ENCODE measurements at places on chromosomes 2 and 18. TPM values are rescaled to one million over a fixed set of nuclear protein-coding genes. Genes with fewer than 3 reads are reported as not detected.

The ITGA4 gene
- total RNA-seq: 87.9 TPM

The KLHL30 gene
- total RNA-seq: 0.05 TPM

The C2orf72 gene
- 0.18 TPM for total RNA-seq

The CAPN14 gene
- total RNA-seq: 1.3 TPM

DNA sequence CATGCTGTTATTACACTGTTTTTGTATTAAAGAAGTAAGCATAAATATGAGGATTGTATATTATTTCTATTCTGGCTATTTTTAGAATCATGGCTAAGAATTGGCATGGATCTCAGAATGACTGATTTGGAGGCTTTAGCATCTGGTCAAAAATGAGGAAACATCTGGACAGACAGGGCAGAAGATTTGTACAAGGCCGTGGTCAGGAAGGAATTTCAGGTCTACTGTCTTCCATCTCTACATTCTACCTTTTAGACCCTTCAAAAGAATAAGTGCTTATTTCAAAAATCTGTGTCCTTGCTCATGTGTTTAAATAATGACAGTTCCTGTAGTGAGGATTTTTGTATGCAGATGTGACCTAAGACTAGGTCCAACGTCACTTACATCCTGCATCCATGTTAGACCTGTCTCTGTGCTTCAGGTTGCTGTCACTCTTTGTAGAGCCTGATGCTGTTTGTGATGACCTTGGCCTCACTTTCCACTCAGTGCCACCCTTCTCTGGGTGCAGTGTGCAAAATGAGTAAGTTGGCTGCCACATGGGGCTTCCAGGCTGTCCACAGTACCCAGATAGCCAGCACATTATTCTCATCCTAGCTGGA, 54.7 kb upstream of the B3GNT2 start:
- no peak overlapping the region for H3K4me3 ChIP-seq
- H3K27me3 ChIP-seq: no peaks in the 10 kb centered on the region
- DNase-seq: peak; percentile 61
- H3K36me3 ChIP-seq: no peaks in the 10 kb centered on the region

DNA sequence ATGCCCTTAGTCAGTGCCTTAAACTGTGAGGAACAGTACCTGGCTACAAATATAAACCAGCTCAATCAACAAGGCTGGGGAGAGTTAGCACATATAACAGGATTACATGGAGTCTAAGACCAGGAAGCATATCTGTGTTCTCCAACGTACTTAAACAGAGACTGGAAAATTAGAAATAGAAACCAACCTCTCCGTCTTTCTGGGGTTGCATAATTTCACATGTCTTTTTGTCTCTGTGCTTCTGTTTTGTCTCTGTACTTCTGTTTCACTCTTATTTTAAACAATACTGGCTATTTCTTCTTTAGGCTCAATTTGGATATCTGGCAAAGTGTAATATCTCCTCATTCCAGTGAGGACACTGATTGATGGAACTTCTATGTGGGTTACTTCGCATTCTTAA, 749.0 kb upstream of the ZEB2 start:
- DNase-seq: no peak
- H3K27me3 ChIP-seq: no peaks in the 10 kb centered on the region
- no peaks in the 10 kb centered on the region for H3K4me1 ChIP-seq
- no peaks in the 10 kb centered on the region for H3K36me3 ChIP-seq

GRCh38 chr2:55114597-55114996, 64.3 kb upstream of the RTN4 start:
- no peak for DNase-seq
- H3K4me3 ChIP-seq: no peak overlapping the region
- no peaks in the 10 kb centered on the region for H3K36me3 ChIP-seq
- peaks cover 12% of the 10 kb centered on the region for H3K4me1 ChIP-seq
- no peaks in the 10 kb centered on the region for H3K27me3 ChIP-seq

DNA sequence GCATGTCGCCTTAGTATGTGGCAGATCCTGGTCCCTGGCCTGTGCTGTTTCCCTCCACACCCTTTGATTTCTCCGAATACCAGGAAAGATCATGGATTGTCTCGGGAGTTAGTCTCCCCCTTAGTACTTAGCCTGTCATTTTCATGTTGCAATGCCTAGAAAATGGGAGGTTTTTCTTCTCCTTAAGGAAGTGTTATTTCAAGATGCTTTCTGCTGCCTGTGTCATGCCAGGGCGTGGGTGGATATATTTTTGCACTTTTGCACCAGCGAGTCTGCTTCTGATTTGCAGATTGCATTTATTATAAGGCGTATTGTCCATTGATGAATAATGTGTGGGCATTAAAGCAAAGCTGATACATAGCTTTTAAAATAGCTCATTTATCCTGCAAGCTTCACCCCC, 223.5 kb downstream of the NEDD4L start:
- DNase-seq: no peak
- no peaks in the 10 kb centered on the region for H3K4me1 ChIP-seq
- H3K36me3 ChIP-seq: no peaks in the 10 kb centered on the region
- H3K4me3 ChIP-seq: no peak overlapping the region
- no peak overlapping the region for H3K27ac ChIP-seq

GRCh38 chr18:46475390-46475752, 181.6 kb downstream of the LOXHD1 start:
- no peaks in the 10 kb centered on the region for H3K27me3 ChIP-seq
- no peaks in the 10 kb centered on the region for H3K4me1 ChIP-seq
- no peaks in the 10 kb centered on the region for H3K36me3 ChIP-seq
- no peak for DNase-seq
- H3K4me3 ChIP-seq: no peak overlapping the region

DNA sequence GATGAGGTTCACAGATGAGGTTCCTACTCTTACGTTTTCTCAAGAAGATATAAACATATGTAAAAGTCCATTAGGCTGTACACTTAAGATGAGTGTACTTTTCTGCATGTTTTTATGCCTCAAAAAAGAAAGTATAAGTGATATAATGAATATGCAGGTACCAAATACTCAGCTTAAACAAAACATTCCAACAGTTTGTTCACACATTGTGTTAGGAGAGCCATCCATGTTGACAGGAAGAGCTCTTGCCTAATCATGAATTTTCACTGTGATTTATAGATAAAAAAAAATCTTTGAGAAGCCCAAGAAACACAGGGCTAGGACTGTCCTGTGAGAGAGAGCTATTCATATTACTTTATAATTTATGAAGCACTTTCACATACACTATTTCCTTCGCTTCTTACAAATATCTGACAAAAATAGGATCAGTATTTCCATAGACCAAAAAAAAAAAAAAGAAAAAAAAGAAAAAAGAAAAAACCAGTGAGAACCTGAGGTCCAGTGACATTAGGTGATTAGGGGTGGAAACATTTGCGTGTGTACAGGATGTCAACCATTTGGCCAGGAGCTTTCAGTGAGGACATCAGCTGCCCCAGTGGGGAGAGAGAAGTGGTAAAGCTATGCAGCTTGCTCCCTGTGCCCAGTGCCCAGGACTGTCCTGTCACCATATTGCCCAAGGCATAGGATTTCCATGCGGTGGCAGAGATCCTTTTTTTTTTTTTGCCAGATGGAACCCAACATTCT, 38.7 kb downstream of the BUB1 start:
- no peak for DNase-seq
- no peaks in the 10 kb centered on the region for H3K4me1 ChIP-seq
- H3K27ac ChIP-seq: no peak overlapping the region
- no peak overlapping the region for H3K4me3 ChIP-seq
- H3K27me3 ChIP-seq: no peaks in the 10 kb centered on the region
- H3K36me3 ChIP-seq: peaks cover 28% of the 10 kb centered on the region

- peak overlapping the region; percentile 98 for H3K27ac ChIP-seq
- no peaks in the 10 kb centered on the region for H3K4me1 ChIP-seq
- no peaks in the 10 kb centered on the region for H3K36me3 ChIP-seq
Measured at GRCh38 chr2:63842149-63843061, 709 bp downstream of the UGP2 start.

GRCh38 chr2:79855264-79856006, 342.6 kb downstream of the CTNNA2 start:
- no peaks in the 10 kb centered on the region for H3K27me3 ChIP-seq
- H3K27ac ChIP-seq: no peak overlapping the region
- no peak for DNase-seq
- H3K4me1 ChIP-seq: no peaks in the 10 kb centered on the region

- no peaks in the 10 kb centered on the region for H3K4me1 ChIP-seq
- H3K27me3 ChIP-seq: no peaks in the 10 kb centered on the region
- H3K27ac ChIP-seq: no peak overlapping the region
- DNase-seq: no peak
Measured at GRCh38 chr2:57681650-57682049, 365.0 kb upstream of the VRK2 start.

Data from GM12878 (cell line).